RPMI7951 (cell line): ENCODE measurements at places on chromosomes 6 and 20.

- peak; percentile 75 for DNase-seq
These were observed 3.3 kb downstream of the MAPRE1 start for GRCh38 chr20:32823078-32823477.

- no peak for DNase-seq
These were observed 43.3 kb downstream of the PPARD start for GRCh38 chr6:35385457-35386202.

DNA sequence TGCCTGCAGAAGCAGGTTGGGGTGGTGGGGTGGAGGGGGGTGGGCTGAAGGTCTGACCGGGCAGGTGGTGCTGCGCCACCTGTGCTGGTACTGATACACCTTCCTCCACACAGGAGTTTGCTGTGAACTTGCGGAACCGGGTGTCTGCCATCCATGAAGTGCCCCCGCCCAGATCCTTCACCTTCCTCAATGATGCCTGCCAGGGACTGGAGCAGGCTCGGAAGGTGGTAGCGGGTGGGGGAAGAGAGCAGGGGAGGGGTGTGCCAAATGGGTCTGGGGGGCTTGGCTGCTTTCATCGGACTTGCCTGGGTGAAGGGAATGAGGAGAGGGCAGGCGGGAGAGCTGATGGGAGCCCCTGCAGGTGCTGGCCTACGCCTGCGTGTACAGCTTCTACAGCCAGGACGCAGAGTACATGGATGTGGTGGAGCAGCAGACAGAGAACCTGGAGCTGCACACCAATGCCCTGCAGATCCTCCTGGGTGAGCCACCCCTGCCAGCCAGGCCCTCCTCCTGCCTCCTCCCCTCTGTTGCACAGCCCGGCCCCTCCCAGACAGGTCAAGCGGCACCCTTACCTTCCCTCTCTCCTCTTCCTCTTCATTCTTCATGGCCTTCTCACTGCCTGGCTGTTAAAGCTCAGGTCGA, 6.7 kb downstream of the DNPH1 start:
- DNase-seq: no peak

GRCh38 chr6:116406678-116407345, 36.1 kb downstream of the DSE start:
- DNase-seq: peak; percentile 80

- no peak for DNase-seq
These were observed 18.4 kb upstream of the ULBP3 start for GRCh38 chr6:150087336-150087735.

GRCh38 chr6:41356825-41357224, 21.4 kb downstream of the NCR2 start:
- DNase-seq: no peak

DNA sequence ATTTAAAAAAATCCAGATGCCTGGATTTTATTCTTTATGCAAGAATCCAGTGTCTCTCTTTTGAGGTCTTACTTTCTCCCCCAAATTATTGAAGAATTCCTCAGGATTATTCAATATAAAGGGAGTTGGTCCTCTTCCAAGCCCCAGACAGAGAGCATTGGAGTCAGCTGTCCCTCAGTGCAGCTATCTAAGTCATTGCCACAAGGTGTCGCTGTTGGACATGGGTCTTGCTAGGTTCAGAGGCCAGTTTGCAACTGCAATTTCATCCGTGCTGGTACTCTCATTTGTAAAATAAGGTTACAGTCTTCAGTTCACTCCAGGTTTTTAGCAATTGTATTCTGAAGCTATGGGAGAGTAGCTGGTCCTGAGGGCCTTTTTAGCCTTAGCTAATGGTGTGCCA, 27.8 kb downstream of the CCN2 start:
- DNase-seq: peak; percentile 72

DNA sequence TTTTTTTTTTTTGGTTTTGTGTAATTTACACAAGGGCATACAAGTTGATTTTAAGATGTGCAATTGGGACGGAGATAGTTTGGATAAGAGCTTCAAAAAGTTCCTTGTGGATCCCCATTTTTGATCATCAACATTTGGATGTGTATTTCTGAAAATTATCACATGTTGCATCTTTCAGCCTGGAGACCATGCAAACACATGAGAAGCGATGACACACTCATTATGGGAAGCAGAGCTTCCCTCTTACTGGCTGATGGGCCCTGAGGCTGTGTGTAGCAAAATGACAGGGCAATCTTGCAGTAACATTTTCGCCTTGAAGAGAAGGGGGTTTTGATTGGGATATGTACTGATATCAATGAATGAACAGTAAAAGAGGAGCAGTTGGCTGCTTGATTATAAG, 22.0 kb upstream of the RIPK1 start:
- peak; percentile 48 for DNase-seq

DNA sequence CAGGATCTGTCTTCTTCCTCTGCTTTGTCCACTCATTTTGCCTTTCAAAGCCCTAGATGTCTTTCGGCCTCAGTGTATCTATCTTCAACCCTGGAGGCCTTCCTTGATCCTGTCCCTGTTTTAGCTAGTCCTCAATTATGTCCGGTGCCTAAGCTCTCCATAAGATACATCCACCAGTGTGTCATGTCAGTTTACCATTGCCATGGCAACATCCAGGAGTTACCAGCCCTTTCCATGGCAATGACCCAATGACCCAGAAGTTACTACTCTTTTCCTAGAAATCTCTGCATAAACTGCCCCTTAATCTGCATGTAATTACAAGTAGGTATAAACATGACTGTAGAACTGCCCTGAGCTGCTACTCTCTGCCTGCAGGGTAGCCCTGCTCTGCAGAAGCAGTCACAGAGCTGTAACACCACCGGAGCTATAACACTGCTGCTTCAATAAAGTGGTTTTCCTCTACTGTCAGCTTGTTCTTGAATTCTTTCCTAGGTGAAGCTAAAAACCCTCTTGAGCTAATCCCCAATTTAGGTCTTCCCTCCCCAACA, 712.1 kb upstream of the AGPAT4 start:
- DNase-seq: no peak

DNA sequence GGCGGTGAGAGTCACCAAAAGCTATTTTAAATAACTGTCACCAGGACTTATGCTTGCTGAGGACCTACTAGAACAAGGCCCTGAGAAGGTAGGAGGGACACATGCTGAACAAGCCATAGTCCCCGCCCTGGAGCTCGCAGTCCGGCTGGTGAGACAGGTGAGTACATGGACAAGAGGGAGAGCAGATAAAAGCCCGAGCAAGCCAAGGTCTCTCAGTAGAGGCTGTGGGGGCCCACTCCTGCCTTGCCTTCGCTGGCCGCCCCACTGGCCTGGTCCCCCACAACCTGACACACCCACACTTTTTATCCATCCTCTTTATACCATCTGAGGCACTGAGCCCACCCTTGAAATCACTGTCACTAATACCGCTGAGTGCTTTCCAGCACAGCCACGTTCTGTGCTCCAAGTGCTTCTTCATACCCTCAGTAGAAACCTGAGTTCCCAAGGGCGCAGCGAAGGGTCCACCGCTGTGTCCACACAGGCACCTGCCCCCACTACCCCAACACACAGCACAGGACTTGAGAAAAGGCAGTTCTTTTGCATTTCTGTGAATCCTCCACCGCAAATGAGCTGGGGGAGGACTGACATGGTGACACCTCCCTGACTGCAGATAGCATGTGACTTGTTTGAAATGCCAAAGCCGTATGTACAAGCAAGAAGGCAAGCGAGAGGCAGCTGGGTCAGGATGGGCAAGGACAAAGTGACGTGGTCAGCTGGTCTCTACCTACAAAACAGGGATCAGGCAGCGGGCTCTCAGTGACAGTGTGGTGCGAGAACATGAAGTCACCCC, 12.1 kb downstream of the DDRGK1 start:
- DNase-seq: no peak

DNA sequence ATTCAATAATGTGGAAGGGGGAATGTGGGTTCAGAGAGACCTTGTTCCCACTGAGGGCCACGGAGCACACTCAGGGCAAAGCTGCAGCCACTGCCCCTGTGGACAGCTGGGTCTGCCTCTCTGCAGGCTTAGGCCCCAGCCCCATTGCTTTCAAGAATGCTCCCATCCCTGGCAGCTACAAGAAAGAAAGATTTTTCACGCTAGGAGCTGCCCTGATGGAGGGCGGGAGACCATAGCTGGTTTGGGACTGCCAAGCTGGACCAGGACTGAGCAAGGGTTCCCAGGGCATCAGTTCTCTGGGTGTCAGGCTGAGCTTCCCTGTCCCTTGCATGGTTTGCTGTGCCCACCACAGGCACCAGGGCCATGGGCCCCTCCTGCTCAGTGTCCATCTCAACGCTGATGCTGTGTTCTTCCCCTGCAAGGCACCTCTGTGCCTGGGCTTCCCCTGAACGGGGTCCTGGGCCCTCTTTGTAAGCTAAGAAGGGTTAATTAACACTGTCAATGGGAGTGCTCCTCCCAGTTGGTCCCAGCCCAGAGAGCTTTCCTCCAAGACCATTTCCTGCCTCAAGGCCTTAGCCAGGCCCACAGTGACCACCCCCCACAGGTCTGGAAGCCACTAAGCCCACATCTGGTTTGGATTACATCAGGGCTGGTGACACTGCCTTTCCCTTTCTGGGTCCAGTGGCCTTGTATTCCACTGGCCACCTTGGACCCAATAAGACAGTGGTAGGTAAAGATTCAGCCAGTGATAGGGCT, 8.4 kb downstream of the FOXS1 start:
- DNase-seq: peak; percentile 90

DNA sequence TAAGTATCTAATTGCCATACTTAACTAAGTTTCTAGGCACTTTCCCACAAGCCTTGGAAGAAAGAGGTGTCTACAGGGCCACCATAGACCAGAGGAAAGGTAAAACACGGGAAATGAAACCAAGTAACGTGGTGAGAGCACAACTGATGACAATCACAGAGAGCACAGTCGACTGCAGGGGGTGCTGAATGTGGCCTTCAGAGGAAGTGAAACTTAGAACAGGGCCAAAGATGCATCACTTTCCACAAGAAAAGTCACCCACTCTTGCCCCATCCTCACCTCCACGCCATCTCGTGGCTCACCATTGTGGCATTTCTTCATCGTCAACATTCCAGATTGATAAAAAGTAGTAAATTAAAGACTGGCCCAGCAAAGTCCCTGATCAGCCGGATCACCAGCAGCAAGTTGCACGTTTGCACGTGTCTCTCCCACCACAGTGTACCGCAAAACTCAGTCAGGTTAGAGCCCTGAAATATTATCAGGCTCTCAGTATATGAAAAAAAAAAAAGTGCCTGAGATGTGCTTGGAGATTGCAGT, 31.4 kb downstream of the HIVEP2 start:
- no peak for DNase-seq

DNA sequence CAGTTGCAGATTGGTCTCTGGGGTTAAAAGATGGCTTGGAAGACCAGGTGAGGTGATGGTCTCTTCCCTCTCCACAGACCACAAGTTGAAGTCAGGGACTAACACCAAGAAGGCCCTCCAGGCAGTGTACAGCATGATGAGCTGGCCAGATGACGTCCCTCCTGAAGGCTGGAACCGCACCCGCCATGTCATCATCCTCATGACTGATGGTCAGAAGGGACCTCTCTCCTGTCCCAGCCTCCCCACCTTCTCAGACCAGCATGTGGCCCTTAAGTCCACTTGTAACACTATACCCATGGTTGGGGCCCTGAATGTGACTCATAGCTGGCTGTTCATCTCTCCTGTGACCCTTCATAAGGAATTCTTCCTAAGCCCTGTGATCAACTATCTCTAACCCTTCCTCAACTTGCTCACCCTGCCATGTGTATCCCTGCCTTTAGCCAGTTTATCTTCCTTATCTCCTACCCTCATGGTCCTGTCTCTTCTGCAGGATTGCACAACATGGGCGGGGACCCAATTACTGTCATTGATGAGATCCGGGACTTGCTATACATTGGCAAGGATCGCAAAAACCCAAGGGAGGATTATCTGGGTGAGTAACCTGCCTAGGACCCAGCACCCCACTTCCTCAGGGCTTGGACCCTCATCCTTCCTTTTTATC, 3.0 kb downstream of the CFB start:
- peak; percentile 86 for DNase-seq

GRCh38 chr20:61776491-61777075, 289.1 kb downstream of the TAF4 start:
- DNase-seq: no peak

- no peak for DNase-seq
These were observed 6.4 kb upstream of the EXOC2 start for GRCh38 chr6:699319-699718.

- DNase-seq: no peak
These were observed 100.2 kb downstream of the BCAS1 start for GRCh38 chr20:53970232-53970631.

GRCh38 chr6:38185244-38185643, 365.7 kb downstream of the ZFAND3 start:
- DNase-seq: no peak
